ENCODE measurements at places on chromosomes 2 and 18. TPM values are rescaled to one million over a fixed set of nuclear protein-coding genes. Genes with fewer than 3 reads are reported as not detected.

GRCh38 chr2:2321200-2321540, 9.9 kb downstream of the MYT1L start:
- no peaks in the 10 kb centered on the region for H3K27me3 ChIP-seq
- H3K27ac ChIP-seq: no peak overlapping the region

DNA sequence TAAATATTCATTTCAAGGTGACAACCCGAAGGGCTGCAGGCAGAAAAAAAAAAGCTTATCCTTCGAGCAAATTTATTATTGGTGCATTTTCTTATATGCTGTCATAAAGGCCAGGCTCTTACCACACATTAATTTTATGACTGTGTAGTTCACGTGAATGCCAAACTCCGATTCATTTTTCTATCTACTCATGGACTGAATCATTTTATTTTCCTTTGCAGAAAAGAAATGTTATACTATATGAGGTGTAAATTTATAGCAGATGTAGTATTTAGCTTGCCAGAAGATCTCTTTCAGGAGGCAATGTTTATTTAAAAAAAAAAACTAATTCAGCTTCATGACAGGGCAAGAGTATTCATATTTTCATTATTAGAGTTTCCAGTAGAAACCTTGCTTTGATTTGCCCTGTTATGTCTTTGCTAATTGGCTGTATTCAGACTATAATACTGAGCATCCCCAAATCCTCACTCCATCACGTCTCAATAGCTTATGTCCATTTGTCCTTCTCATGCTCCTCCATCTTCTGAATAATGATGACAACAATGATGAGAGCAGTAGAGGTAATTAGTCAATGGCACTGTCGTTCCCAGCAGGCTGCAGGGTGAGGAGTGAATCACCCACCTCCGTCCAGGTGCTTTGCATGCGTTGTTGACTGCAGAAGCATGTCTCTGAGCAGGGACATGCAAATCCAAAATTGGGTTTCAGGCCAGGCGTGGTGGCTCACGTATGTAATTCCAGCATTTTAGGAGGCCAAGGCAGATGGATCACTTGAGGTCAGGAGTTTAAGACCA, 101.1 kb upstream of the RAB12 start:
- H3K27me3 ChIP-seq: no peaks in the 10 kb centered on the region
- no peaks in the 10 kb centered on the region for H3K36me3 ChIP-seq
- DNase-seq: no peak
- H3K4me1 ChIP-seq: no peaks in the 10 kb centered on the region

GRCh38 chr2:129174143-129174542, 805.3 kb upstream of the RAB6C start:
- H3K36me3 ChIP-seq: no peaks in the 10 kb centered on the region
- H3K4me1 ChIP-seq: no peaks in the 10 kb centered on the region
- DNase-seq: no peak

- peaks cover 4% of the 10 kb centered on the region for H3K36me3 ChIP-seq
- no peaks in the 10 kb centered on the region for H3K4me1 ChIP-seq
- H3K27ac ChIP-seq: no peak overlapping the region
- DNase-seq: no peak
- no peaks in the 10 kb centered on the region for H3K27me3 ChIP-seq
- H3K4me3 ChIP-seq: no peak overlapping the region
Observed at GRCh38 chr2:172978063-172978383, 97.6 kb upstream of the MAP3K20 start.

DNA sequence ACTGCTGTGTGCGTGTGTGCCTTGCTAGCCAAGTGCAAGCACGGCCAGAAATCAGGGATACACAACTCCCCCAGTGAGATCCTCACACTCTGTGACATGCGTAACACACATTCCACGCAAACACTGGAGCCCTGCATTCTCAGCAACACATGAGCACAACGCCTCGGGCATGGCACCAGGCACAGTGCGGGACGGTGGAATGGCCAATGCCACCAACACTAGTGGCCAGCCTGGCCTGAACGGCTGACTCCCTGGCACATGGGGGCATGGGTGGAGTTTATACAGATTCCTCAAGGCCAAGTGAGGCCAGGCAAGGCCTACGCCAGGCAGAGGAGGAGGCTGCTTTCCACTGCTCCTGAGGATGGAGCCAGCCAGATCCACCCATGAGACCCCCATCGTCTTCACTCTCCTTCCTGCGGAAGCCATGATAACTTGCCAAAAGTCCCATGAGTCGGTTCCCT, 56.2 kb downstream of the ANKMY1 start:
- no peaks in the 10 kb centered on the region for H3K36me3 ChIP-seq
- H3K4me1 ChIP-seq: no peaks in the 10 kb centered on the region
- no peak overlapping the region for H3K27ac ChIP-seq
- no peak overlapping the region for H3K4me3 ChIP-seq
- peak; percentile 9 for DNase-seq

- no peak overlapping the region for H3K27ac ChIP-seq
- H3K27me3 ChIP-seq: no peaks in the 10 kb centered on the region
- H3K4me1 ChIP-seq: no peaks in the 10 kb centered on the region
- H3K4me3 ChIP-seq: no peak overlapping the region
Observed at GRCh38 chr2:108407864-108408729, 30.3 kb downstream of the SULT1C4 start.

GRCh38 chr2:207897541-207898353, 127.6 kb downstream of the PLEKHM3 start:
- DNase-seq: no peak
- H3K4me3 ChIP-seq: no peak overlapping the region
- no peak overlapping the region for H3K27ac ChIP-seq
- no peaks in the 10 kb centered on the region for H3K27me3 ChIP-seq
- peaks cover 16% of the 10 kb centered on the region for H3K36me3 ChIP-seq

GRCh38 chr2:191811807-191812602, 34.9 kb downstream of the CAVIN2 start:
- no peaks in the 10 kb centered on the region for H3K27me3 ChIP-seq
- no peak overlapping the region for H3K27ac ChIP-seq
- H3K4me3 ChIP-seq: no peak overlapping the region
- peaks cover 4% of the 10 kb centered on the region for H3K4me1 ChIP-seq
- no peak for DNase-seq
- H3K36me3 ChIP-seq: no peaks in the 10 kb centered on the region

- no peaks in the 10 kb centered on the region for H3K27me3 ChIP-seq
- DNase-seq: peak; percentile 68
- no peak overlapping the region for H3K4me3 ChIP-seq
Observed at GRCh38 chr2:24164416-24164973, 10.4 kb upstream of the FAM228A start.

GRCh38 chr2:172227719-172228118, 125.0 kb upstream of the DLX2 start:
- DNase-seq: no peak
- no peaks in the 10 kb centered on the region for H3K4me1 ChIP-seq
- H3K4me3 ChIP-seq: no peak overlapping the region
- no peaks in the 10 kb centered on the region for H3K27me3 ChIP-seq
- no peak overlapping the region for H3K27ac ChIP-seq
- no peaks in the 10 kb centered on the region for H3K36me3 ChIP-seq

DNA sequence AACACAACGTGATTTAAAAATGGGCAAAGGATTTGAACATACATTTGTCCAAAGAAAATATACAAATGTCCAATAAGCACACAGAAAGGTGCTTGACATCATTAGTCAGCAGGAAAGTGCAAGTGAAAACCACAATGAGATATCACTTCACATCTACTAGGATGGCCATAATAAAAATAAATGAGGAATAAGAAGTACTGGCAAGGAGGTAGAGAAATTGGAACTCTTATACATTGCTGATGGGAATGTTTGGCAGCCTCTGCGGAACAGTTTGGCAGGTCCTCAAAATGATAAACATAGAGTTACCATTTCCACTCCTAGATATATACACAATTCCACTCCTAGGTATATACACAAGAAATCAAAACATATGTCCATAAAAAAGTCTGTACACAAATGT, 51.0 kb upstream of the PGAP1 start:
- H3K4me1 ChIP-seq: no peaks in the 10 kb centered on the region
- no peak overlapping the region for H3K27ac ChIP-seq
- no peak for DNase-seq
- H3K4me3 ChIP-seq: no peak overlapping the region
- no peaks in the 10 kb centered on the region for H3K36me3 ChIP-seq

DNA sequence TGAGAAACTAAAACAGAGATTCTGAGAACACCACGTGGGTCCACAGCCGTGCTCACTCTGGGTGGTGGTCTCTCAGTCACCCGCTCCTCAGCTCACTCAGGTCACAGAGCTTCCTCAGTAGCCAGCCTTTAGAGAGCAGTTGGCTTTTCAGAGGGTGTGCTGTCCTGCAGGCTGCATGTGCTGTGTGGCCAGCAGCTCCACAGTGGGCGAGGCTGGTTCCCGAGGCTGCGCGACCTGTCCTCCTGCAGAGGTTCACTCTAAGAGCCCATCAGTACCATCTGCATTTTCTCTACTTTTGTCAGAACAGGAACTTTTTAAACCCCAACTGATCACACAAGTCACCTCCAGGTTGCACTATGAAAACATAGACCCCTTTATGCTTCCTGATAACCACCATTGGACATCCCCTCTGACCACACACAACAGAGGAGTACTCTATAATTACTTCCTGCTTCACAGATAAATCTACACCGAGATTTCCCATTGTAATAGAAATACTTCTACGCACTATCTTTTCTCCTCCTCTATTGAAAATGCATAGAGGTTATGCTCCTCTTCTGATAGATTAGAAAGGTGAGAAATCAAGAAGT, 93.1 kb downstream of the GYPC start:
- no peaks in the 10 kb centered on the region for H3K36me3 ChIP-seq
- H3K4me3 ChIP-seq: no peak overlapping the region
- no peak overlapping the region for H3K27ac ChIP-seq
- DNase-seq: no peak
- no peaks in the 10 kb centered on the region for H3K27me3 ChIP-seq

- no peak overlapping the region for H3K27ac ChIP-seq
- H3K4me1 ChIP-seq: no peaks in the 10 kb centered on the region
- DNase-seq: no peak
- no peaks in the 10 kb centered on the region for H3K36me3 ChIP-seq
- no peak overlapping the region for H3K4me3 ChIP-seq
- H3K27me3 ChIP-seq: no peaks in the 10 kb centered on the region
Observed at GRCh38 chr18:56402872-56403516, 235.4 kb downstream of the TXNL1 start.

DNA sequence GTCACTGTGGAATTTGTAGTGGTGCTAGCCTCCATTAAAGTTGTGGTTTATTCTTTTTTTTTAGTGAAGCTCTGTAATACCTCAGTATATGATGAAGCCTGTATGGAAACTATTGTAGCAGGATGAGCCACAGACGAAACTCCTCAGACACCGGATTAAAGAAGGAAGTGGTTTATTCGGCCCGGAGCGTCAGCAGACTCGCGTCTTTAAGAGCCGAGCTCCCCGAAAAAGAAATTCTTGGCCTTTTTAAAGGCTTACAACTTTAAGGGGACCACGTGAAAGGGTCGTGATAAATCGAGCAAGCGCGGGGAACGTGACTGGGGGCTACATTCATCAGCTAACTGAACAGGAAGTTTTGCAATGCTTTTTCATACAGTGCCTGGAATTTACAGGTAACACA, 8.1 kb upstream of the CCL20 start:
- peak overlapping the region; percentile 11 for H3K27ac ChIP-seq
- peak; percentile 52 for DNase-seq
- H3K36me3 ChIP-seq: no peaks in the 10 kb centered on the region
- no peaks in the 10 kb centered on the region for H3K27me3 ChIP-seq
- no peaks in the 10 kb centered on the region for H3K4me1 ChIP-seq
- H3K4me3 ChIP-seq: peak overlapping the region; percentile 8

DNA sequence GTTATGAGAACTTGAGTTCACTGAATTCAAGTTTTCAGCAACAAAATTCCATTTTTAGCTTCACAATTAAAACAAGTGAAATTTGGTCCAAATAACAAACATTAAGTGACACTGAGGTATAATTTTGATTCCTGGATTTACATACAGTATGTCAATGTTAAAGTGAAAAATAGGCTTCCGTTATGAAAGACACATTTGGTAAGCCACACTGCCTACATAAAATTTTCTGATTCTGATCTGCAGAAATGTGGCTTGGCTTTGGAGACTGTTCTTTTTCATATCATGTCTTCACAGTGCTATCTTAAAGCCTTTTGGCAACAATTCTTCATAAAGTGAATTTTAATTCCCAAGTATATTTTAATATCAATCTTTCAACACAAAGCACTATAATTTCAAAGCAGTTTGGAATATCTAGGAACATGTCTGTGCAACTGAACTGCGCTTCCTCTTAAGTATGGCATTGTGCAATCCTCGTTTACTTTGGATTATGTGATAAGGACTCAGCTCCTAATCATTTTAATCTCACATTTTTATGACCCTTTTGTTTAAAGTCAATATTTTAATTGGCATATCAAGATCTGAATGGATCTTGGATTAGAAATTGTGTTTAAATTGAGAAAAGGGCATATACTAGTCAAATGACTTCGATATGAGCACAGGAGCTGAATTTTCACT, 60.0 kb downstream of the RBMS1 start:
- no peak for DNase-seq
- H3K4me3 ChIP-seq: no peak overlapping the region
- peaks cover 25% of the 10 kb centered on the region for H3K4me1 ChIP-seq
- no peaks in the 10 kb centered on the region for H3K27me3 ChIP-seq

DNA sequence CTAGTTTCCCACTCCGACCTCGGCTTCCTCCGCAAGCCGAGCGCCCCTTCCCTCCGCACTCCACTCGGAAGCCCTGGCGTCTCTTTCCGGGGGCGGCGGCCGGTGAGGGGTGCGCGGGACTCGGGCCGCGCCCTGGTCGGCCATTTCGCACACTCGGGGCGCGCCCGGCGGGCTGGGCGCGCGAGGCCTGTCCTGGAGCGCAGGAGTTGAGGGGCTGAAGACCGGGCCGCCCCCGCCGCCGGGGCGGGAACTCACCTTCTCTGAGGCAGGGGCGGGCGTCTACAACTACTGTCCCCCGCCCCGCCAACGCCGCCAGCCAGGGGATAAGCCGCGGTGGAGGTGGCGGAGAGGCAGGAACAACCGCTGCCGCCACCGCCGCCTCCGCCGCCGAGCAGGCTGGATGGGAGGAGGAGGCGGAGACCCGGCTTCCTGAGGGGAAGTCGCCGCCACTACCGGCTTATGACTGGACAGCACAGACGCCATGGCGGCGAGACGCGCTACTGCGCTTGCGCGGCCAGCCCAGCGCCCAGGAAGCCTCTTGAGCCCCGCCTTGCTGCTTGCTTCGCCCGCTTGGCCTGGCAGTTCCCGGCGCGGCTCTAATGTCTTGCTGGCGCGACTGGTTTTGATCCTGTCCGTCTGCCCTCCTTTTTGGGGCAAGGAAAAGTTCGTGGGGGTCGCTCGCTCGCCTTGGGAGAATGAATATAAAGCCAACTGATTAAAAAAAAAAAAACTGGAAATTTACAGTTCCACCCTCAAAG, at the start of gene KRCC1:
KRCC1 (minus strand) TSS at position 413 of the 758 bp plus-strand sequence. CDS start 27,220 bp downstream, outside the sequence.
- peak; percentile 98 for DNase-seq
- H3K4me3 ChIP-seq: peak within 1 kb of the TSS; percentile 78
- peak within 1 kb of the TSS; percentile 100 for H3K27ac ChIP-seq
- H3K27me3 ChIP-seq: no peaks in the 10 kb centered on the region
- H3K4me1 ChIP-seq: peaks cover 30% of the 10 kb centered on the region

IL18R1 gene
- 33.9 TPM for total RNA-seq

RALB gene
- total RNA-seq: 85.8 TPM

ATP6V1B1 gene
- 1.6 TPM for total RNA-seq

TEKT4 gene
- 0.23 TPM for total RNA-seq

RAB17 gene
- total RNA-seq: 44.5 TPM

DLX1 gene
- total RNA-seq: not detected

Data from upper lobe of left lung (tissue), 6 donors.